NCI-H2029 treated with DMSO at 0.1 percent for 48 hours (cell line): ENCODE measurements at places on chromosomes 3 and 15.

GRCh38 chr3:48662753-48663488, at the start of gene CELSR3:
Gene CELSR3 (minus strand): TSS chr3:48662886. CDS start chr3:48662634, 252 bp downstream.
- peak; percentile 35 for DNase-seq

DNA sequence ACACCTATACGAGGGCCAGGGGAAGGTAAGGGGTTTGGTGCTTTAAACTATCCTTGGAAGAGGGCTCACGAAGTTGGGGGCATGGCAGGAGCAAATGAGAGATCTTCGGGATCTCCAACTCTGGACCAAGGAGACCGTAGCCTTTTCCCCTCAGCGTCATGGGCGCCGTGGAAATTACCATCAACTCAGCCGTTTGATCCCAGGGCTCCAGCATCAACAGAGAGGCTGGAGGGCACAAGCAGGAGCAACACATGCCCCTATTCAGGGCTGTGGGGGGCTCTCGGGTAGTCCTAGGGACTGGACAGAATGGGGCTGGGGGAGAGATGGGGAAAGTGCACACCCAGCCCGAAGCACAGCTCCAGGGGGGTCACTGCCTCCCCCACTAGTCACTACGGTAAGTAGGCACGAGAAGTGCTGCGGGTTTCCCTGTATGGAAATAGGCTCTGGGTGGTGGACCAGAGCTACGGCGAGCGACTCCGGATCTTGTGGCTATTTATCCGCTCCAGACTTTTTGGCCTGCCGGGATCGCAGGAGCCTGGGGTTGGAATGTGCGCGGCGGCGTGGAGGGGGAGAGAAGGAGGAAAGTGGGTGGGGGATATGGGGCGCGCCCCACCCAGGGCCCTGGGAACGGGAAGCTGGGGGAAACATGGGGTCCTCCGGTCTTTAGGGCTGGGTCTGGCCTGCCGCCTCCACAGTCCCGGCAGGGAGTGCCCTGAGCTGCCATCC, 539 bp upstream of the LAMB2 start:
- DNase-seq = no peak

- no peak for DNase-seq
Observed at GRCh38 chr15:50278496-50278895, 13.0 kb upstream of the HDC start.

DNA sequence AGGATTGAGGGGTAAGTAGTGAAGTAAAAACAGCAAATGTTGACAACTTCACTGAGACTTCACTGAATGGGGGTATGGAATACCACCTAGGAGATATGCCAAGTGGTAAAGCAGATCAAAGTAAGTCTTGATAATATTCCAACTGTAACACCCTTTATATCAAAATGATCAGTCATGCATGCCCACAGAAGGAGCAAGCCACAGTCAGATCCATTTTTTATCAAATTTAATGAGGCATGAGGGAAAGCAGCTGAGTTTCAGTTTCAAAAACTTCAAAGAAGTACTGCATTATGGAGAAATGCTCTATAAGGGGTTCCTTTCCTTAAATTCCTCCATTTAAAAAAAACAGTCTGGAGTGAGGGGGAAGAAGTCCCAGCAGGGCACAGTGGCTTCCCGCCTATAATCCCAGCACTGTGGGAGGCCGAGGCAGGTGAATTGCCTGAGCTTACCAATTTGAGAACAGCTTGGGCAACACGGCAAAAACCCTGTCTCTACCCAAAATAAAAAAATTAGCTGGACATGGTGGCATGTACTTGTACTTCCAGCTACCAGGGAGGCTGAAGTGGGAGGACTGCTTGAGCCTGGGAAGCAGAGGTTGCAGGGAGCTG, 56.9 kb downstream of the TJP1 start:
- DNase-seq = no peak

- DNase-seq = no peak
Observed at GRCh38 chr3:149382518-149382917, 5.1 kb upstream of the TM4SF1 start.

GRCh38 chr15:41545218-41545617, 1.2 kb upstream of the RPAP1 start:
- DNase-seq = no peak

GRCh38 chr3:137163241-137163871, 205.6 kb downstream of the IL20RB start:
- DNase-seq = no peak

- no peak for DNase-seq
Observed at GRCh38 chr15:64685230-64685888, 90.0 kb downstream of the RBPMS2 start.

DNA sequence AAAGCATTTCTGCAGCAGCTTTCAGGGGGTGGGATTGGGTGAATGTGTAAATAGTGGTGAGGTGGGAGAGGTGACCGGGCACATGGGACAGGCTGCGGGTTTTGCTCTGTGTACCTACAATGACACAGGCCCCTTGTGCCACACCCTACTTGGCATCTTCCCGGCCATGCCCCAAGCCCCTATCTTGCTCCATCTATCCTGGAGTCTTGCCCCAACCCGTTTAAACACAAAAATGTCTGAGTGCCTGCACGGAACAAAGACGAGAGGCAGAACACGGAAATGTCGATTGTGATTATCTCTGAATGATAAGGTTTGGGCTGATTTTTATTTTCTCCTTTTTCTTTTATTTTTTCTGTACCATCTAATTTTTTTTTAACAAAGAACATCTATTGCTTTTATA, 46.0 kb upstream of the SLC6A1 start:
- DNase-seq = no peak

DNA sequence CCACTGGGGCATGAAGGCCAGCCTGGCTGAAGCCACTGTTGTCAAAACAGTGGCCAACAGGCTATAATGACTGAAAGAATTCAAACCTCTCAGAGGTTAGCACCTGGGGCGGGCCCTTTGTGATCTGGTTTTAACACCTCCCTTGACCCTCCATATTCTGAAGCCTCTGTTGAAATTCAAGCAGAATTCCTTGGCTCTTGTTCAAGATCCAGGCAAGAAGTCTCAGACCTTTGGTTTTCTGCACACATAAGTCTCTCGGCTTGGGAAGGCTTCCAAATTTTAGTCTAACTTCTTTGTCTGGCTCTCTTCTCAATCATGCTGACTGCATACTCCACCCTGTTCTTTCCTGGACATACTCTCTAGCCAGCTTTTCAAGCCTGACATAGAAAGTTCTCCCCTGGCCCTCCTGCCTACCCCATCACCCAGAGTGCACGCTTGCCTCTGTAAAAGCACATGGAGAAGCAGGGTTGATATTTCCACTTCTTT, 144.5 kb downstream of the PDZRN3 start:
- DNase-seq = no peak

GRCh38 chr3:55623786-55624185, 136.7 kb upstream of the WNT5A start:
- DNase-seq = no peak

DNA sequence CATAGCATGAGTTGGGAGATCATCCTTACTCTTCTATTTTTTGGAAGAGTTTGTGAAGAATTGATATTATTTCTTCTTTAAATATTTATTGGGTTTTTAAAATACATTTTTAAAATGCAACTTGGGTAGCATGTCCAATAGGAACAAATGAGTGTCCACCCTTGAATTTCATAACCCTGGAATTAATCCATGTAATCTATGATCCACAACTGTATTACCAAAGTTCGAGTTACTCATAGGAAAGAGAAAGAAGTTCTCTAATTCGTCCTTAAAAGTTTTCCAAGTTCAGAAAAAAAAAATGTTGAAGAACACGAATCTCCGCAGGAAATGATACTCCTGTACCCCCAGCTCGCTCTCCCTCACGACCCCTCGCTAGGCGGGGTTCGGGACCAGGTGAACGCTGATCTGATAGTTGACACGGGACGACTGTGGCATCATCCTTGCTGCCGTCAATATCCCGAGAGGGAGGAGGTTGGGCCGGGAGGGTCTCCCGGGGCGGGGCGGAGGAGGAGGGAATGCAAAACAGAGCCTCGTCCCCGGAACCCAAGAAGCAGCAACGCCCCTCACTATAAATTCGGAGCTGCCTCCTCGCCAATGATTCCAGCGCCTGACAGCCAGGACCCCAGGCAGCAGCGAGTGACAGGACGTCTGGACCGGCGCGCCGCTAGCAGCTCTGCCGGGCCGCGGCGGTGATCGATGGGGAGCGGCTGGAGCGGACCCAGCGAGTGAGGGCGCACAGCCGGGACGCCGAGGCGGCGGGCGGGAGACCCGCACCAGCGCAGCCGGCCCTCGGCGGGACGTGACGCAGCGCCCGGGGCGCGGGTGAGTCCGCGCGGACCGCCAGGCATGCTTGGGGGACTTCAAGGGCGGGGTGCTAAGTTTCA, at the start of gene AGTR1:
Gene AGTR1, plus strand, starts transcription at position 598 of the 884 bp plus-strand sequence. CDS start 43,133 bp downstream, outside the sequence.
- DNase-seq = no peak

GRCh38 chr3:56702490-56703315, 19.6 kb upstream of the TASOR start:
- DNase-seq = peak; percentile 37

- DNase-seq = no peak
Observed at GRCh38 chr3:40046149-40046548, 236.7 kb downstream of the MYRIP start.

GRCh38 chr15:45287390-45287956, 35.4 kb downstream of the SLC28A2 start:
- peak; percentile 41 for DNase-seq

GRCh38 chr15:71736286-71736947, 73.9 kb upstream of the NR2E3 start:
- DNase-seq = no peak

DNA sequence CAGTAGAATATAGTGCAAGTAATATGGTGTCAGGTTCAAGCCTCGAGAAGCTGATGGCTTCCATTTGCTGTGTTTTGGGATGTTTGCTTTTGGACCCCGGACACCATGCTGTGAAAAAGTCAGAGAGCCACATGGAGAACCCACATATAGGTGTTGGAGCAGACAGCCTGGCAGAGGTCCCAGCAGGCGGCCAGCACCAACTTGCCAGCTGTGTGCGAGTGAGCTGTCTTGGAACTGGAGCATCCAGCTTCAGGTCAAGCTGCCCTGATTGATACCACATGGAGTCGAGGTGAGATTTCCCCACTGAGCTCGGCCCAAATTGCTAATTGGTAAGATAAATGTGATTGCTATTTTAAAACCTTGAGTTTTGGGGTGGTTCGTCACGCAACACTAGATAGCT, 185.7 kb upstream of the TBL1XR1 start:
- no peak for DNase-seq

- no peak for DNase-seq
Observed at GRCh38 chr3:138371070-138371965, 22.9 kb downstream of the MRAS start.

- no peak for DNase-seq
Observed at GRCh38 chr3:84536916-84537315, 421.9 kb upstream of the CADM2 start.

- no peak for DNase-seq
Observed at GRCh38 chr3:8624612-8625011, 20.0 kb downstream of the SSUH2 start.

DNA sequence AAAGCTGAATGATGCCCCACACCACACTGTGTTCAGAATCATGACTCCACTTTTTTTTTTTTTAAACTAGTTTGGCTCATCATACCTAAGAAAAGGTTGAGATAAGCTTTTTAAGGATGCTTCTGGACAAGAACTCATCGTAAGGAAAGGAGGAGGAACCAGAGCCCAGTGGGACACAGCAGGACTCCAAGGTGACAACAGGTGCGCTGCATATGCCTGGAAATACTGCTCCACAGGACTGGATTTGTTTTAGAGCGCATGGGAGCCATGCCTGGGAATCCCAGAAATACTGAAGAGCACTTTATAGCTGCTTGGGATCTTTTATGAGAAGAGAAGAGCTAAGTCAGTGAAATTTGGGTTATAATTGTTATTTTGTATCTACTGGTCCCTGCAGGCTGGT, 93.4 kb downstream of the NEDD4 start:
- no peak for DNase-seq

- no peak for DNase-seq
Observed at GRCh38 chr3:458653-459310, 262.2 kb downstream of the CHL1 start.

DNA sequence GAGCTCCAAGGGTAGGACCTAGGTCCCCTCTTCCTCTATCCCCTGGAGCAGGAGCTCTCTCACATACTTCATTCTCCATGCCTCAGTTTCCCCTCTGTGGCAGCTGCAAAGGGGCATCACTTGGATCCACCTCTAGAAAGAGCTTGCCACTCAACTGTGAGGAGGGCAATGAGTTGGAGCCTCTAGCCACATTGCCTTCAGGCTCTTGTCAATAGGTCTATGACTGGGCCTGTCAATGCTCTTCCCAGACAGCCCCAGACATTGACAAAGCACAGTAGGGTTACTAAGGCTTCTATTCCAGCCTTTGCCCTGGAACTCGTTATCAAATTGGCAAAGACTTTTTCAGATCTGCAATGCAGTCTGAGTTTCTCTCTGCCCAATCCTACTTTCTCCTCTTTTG, 4.4 kb upstream of the VIPR1 start:
- DNase-seq = no peak

DNA sequence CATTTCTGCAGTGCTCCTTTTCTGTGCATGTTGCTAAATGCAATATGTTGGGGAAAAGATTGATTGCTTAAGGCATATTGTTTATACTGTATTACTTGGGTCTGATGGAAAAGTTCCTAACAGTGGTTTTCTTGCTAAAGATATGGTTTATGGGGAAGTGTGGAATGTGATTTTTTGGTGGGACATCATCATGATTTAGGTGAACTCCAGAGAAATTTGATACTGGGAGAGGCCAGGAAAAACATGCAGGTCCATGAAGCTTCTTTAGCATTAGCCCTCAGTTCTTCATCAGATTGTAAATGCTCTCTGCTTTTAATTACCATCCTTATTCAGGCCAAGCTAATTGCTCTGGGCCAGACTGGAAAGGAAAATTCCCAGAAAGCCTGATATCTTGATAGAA, 147.5 kb downstream of the LRTM1 start:
- no peak for DNase-seq

DNA sequence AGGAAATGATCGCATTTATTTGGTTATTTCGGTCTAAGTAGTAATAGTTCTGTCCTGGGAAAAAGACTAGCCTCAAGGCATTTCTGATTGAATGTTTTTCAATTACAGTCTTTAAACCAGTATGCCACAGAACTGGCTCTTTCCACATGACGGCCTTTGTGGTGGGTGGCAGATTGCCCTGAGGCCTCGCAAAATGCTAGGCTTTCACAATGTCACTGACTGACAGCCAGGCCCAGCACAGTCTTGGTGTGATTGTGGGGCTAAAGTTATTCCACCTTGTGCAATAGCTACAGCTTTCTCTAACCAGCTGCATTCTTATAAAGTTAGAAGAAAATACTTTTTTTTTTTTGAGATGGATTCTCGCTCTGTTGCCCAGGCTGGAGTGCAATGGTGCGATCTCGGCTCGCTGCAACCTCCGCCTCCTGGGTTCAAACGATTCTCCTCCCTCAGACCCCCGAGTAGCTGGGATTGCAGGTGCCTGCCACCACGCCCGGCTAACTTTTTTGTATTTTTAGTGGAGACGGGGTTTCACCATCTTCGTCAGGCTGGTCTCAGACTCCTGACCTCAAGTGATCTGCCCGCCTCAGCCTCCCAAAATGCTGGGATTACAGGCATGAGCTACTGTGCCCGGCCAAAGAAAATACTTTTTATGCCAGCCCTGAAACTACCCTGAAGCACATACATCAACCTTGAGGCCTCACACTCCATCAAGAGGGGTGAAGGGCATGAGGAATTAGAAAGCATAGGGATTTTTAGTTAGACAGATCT, 2.5 kb upstream of the ADIPOQ start:
- no peak for DNase-seq

GRCh38 chr3:81214631-81215030, 546.8 kb downstream of the GBE1 start:
- no peak for DNase-seq
